ENCODE measurements at places on chromosomes 5 and 9.

DNA sequence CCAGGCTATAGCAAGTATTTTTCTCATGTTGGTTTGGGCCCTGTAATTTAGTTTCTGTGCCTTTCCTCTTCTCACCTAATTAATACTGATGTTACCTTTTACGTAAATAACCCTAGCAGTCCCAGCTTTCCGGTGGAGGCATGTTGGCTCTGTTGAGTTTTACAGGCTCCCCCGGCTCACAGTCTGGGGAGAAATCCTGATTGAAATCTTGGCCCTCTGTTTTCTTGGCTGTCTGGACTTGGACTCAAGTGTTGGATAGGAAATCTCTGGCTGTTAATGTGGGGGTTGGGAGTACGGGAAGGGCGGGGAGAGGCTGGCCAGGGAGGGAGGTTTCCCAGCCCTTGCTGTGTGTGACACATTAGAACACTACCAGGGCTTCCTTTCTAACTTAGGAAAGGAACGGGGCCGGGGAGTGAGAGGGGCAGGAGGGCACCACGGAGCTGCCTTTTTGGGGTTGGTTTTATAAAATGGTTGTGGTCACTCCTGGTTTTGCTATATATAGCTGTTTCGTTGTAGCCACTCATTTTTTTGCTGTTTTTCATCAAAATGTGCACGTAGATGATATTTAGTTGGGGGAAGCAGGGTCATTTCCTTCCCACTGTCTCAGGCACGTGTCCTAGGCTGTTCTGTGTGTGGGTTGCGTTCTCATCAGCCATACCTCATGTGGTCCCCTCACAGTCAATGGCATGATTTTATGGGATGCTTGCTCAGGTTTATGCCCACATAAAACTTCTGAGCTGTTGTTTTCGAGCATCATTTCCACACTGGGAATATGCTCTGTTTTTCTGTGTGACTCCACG is 11.0 kb downstream of the TRIO start:
- no peak for DNase-seq

GRCh38 chr5:167623354-167623753 is 668.1 kb upstream of the WWC1 start:
- DNase-seq, result no peak

DNA sequence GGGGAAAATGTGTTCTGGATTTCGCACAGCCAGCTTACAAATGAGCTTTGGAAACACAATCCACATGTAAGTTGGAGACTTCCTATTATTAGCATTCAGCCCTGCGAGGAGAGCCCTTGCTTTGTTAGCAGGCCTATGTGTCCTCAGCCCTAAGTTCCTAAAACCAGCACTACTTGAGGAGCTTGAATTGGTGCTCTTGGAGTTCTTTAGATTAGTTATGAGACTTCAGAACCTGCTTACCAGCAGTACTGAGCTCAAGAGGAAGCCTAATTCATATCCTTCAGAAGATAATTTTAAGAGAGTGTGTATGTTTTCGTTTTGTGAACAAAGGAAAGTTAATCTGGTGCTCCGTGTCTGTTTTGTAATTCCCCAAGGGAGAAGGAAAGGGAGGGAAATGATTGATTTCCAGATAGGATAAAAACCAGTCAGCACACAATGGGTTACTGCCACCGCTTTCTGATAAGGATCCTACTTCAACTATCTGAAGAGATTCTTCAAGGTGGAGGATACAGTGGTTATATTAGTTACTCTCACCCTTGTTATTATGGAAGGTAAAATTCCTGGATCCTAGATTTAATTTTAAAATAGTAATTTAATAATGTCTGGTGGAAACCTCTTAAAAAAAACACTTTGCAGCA is 35.2 kb downstream of the PIK3R1 start:
- no peak for DNase-seq

- DNase-seq, result no peak
These were observed 103.2 kb downstream of the MSX2 start for GRCh38 chr5:174827558-174827957.

DNA sequence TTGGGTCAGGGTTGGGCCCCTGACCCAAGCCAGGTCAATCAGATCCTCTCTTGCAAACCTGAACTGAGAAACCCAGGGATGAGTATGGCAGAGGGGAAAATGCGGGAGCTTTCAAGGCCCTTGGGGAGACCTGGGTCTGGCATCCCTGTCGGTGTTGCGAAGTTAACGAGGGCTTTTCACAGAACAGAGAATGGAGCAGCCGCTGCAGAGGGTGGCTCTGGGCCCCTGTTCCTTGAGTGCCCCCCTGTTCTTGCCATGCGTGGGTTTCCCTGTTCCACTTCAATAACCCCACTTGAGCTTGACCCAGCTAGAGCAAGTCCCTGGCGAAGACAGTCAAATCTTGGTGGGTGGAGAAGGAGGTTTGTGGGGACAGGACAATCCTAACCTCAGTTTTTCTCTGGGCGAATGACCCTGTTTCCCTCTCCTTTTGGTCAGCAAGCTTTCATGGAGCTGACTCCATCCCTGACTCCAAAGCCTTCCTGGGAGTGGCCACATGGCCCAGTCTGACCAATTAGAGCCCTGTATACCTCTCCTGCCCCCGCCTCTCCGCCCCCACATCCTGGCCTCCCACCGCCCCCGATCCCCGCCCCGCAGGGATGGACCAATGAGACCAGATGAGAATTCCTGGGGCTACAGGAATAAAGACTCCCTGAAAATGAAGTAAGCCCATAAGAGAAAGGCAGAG is 2.9 kb upstream of the VDAC1 start:
- DNase-seq, result no peak

DNA sequence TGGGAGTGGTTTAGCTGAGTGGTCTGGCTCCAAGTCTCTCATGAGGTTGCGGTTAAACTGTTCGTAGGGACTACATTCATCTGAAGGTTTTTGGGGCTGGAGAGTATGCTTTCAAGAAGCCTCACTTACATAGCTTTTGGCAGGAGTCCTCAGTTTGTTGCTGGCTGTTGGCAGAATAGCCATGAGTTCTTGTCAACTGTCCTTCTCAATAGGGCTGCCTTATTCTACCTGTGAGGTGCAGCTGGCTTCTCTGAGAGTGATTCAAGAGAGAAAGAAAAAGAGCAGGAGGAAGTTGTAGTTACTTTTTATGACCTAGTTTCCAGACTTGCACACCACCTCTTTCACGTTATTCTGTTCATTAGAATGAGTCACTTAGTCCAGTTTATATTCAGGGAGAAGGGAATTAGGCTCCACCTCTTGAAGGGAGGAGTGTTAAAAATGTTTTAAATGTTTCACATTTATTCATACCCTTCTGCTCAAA is 33.2 kb downstream of the YTHDC2 start:
- no peak for DNase-seq

- no peak for DNase-seq
These were observed 488 bp downstream of the COL15A1 start for GRCh38 chr9:98944057-98944733.

- DNase-seq, result no peak
These were observed 246.6 kb upstream of the CCNG1 start for GRCh38 chr5:163190784-163191183.

- DNase-seq, result no peak
These were observed 391.1 kb downstream of the ADGRV1 start for GRCh38 chr5:90949469-90950358.

DNA sequence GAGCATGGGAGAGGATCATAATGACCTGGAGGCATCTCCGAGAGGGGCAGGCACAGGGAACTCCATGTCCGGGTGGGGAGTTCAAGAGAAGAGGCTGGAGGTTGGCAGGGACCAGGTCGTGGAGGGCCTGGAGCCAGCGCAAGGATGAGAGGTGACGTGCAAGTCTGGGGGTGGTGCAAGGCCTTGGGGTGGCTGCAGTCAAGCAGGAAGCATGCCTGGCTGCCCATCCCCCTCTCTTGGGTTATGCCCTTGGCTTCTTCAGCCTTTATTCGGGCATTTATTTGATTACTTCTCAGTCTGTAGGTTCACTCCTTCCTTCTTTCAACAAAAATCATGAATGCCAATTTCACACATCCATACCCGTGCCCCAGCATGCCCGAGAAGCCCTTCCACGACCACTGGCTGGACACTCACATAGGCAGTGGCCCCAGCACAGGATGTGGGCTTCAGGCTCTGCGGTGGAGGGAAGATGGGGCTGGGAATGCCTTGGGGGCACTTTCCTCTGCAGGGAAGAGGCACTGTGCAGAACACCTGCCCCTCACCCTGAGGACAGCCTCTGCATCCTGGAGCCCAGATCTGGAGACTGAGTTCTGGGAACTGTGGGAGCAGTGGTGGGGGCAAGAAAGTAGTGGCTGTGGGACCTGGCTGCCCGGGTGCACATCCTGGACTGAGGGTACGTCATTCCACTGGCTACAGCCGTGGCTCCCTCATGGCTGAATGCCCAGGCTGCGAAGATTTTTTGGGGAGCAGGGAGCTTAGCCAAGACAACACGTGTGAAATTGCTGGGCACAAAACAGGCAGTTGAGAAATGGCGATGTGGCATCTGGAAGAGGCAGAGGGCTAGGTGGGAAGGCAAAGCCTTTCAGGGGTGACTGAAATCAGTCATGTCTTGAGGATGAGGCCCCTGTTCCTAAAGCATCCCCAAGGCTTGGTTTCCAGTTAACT is 38.6 kb downstream of the CRB2 start:
- no peak for DNase-seq

DNA sequence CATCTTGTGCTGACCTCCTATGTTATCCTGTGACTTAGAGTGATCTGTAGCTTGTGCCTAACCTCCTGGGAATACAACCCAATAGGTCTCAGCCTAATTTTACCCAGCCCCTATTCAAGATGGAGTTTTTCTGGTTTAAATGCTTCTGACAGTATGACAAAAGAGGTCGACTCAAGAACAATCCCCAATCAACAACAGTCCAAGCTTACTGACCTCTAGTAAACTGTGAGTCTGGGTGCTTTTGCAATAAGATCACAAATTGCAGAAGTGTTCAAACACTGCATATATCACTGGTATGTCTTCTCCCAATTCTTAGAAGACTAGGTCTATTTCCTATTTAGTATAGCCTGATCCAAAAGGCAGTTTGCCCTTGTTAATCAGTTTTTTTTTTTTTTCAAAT is 323.5 kb upstream of the PTGER4 start:
- DNase-seq, result no peak

DNA sequence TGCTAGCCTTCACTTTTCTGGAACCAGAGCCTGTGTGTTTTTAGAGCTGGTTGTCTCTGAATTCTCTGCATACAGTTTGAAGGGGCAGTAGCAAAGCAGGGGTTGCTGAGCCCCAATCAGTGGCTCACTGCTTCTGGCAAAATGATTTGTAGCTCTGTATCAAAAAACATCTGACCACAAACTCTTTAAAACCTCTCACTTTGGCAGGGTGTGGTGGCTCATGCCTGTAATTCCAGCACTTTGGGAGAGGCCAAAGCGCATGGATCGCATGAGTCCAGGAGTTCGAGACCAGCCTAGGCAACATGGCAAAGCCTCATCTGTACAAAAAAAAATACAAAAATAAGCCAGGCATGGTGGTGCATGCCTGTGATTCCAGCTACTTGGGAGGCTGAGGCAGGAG is 28.3 kb upstream of the APC start:
- DNase-seq, result no peak

GRCh38 chr9:132673355-132673754 is 3.1 kb downstream of the GTF3C4 start:
- no peak for DNase-seq

GRCh38 chr5:148645527-148645926 is 8.8 kb downstream of the HTR4 start:
- no peak for DNase-seq

- DNase-seq, result no peak
These were observed 123.8 kb downstream of the FGF18 start for GRCh38 chr5:171543148-171543815.

GRCh38 chr9:6418764-6419163 is 5.8 kb downstream of the UHRF2 start:
- no peak for DNase-seq

- DNase-seq, result no peak
These were observed 109.6 kb downstream of the FGF18 start for GRCh38 chr5:171528865-171529614.

DNA sequence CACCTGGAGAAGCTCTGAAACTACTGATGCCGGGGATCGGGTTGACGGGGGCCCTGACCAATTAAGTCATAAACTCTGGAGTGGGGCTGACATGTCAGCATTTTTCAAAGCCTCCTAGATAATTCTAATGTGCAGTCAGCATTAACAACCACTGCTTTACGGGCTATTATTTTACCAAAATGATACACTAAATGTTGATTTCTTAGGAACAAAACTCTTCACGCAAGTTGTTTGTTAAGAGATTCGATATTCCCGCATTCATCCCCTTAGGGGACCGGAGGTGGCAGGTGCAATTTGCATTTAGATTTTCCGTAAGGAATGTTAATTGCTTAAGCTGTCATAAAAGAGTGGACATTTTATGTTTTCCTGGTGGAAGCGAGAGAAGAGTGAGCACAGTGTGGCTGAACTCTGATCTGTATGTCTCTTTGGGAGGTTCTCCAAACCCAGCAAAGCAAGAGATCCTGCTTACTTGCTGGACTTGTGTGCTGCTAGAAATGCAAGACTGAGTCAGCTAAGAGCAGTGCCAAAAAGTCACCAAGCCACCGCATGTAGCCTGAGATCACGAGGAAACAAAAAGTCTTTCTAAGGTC is 77.6 kb downstream of the UGCG start:
- no peak for DNase-seq

DNA sequence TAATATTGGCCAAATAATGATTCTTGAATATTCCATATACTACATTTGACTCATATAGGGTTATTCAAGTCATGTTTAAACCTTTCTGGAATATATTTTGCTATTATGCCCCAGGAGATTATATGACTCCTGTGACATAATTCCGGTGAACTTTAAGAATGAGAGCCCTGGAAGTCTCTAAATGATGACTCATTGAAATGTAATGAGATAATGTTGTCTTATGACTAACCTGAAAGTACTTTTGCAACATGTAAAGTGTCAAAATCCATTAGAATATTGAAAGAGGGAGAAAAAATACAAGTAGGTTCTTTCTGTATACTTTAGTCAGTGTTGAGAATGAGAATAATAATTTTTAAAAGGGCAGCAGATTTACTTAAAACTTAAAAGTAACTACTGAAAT is 830.4 kb downstream of the MAT2B start:
- DNase-seq, result no peak

- no peak for DNase-seq
These were observed 69.0 kb upstream of the HRH2 start for GRCh38 chr5:175588709-175589429.

GRCh38 chr5:95956021-95956899 is 5.4 kb downstream of the ELL2 start:
- DNase-seq, result no peak

DNA sequence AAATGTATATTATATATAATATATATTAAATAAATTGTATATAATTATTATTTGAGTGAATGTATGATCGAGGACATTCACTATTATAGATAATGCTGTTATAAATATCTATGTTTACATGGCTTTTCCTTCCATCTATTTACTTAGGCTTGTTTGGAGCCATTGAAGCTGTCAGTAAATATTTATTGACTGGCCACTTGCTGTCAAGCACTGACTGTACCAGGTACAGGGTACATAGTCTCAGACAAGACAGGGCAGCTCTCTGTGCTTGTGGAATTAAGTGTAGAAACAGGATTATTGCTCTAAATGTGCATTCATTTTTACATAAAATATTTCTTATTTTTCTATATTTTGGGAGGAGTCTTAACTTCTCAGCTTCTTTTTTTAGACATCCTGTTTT is 16.4 kb downstream of the FAXDC2 start:
- no peak for DNase-seq

All from activated T-helper 1 cell treated with anti-CD3 and anti-CD28 coated beads, Interleukin-2, amount 50 U/mL, for 16 hours (primary cell).